Activated T-cell treated with anti-CD3 and anti-CD28 coated beads, Interleukin-2, amount 50 U/mL, for 1 hour (primary cell): ENCODE measurements at places on chromosomes 3 and 15.

GRCh38 chr3:120762615-120763014 lies 20.1 kb downstream of the GTF2E1 start:
- DNase-seq = no peak

DNA sequence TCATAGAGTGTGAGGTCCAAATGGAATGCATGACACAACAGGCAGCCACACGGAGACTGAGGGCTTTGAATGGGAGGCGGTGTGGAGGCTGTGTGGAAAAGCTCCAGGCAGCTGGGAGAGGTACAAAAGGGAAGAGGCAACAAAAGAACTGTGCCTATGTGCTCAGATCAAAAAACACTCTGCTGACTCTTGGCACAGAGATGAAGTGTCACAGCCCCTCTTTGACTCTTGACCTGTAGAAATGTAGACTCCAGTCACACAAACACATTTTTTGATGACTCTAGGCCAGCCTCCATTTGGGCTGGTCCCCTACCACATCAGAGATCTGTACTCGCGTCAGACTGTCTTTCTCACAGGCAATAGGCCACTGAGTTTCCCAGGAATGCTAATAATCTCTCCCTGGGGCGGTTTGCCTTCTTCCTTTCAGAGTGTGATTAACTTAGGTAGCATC lies 456.0 kb downstream of the TUSC7 start:
- no peak for DNase-seq

DNA sequence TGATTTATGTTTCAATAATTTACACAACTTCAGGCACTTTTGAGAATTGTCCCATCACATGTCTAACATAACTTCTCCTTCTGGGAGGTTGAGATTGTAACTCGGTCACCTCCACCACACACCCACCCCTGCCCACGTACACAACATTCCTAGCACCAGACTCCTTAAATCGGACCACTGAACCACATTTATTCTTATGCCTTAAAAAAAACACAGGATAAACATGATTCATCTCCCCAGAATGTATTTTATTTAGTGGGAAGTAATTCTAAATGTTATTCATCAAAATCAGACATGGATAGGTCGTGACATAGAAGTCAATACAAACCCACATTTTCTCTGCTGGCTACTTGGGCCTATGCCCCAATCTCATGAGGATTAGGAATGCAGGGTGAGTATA lies 3.0 kb downstream of the SNTN start:
- DNase-seq = no peak

GRCh38 chr15:64842096-64842939 lies 603 bp downstream of the PLEKHO2 start:
- DNase-seq = peak; percentile 35

- no peak for DNase-seq
Observed at GRCh38 chr15:27491666-27492621, 521.0 kb downstream of the GABRG3 start.

- DNase-seq = no peak
Observed at GRCh38 chr3:157376603-157377300, 59.9 kb upstream of the PTX3 start.

DNA sequence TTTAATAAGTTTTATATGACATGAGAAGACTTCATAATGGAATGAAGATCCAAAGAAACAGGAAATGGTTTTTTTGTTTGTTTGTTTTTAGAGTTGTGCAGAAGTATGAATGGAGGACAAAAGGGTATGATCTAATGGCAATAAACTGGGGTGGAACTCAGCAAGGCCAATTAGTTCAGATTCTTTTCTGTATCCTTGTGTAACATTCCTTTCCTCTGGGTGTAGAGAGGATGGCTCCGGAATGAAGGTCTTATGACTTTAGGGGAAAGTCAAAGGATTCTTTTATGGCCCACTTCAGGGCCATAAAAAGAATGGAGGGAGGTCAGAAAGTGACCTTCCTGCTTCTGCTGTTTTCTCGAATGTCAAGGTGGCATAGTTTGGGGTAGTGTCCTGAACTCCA lies 152.6 kb downstream of the DPH6 start:
- no peak for DNase-seq

- peak; percentile 54 for DNase-seq
Observed at GRCh38 chr3:16828815-16829214, 55.9 kb upstream of the PLCL2 start.

- DNase-seq = no peak
Observed at GRCh38 chr3:64895991-64896895, 208.4 kb upstream of the ADAMTS9 start.

GRCh38 chr3:162507397-162507796 lies 1010.8 kb downstream of the OTOL1 start:
- no peak for DNase-seq

DNA sequence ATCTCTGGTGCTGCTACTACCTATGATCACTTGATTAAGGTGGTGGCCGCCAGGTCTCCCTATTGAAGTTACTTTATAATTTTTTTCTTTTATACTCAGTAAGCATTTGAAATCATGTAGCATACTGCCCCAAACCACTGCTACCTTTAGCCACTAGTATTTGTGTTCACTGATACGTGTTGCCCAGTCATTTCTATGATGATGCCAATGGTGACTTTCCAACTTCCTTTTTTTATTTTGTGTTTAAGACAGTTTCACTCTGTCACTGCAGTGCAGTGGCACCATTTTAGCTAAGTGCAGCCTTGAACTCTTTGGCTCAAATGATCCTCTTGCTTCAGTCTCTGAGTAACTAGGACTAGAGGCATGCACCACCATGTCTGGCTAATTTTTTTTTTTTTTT lies 598.2 kb downstream of the NAALADL2 start:
- no peak for DNase-seq

DNA sequence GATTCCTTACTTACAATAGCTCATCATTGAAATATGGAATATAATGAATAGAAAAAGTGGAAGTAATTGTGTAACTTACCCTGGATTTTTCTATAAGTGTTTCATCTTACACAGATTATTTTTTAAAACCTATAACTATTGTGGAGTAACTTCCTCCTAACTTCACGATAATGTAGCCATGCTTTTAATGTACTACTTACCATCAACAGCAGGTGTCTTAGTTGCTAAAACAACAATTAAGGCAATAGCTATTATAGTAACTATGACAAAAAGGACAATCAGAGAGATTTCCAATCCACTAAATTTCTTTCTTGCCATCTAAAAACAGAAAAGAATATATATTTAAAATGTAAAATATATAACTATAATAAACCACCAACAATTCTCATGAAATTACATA lies 2.6 kb downstream of the SI start:
- no peak for DNase-seq

GRCh38 chr3:39349080-39349479 lies 19.6 kb downstream of the CCR8 start:
- no peak for DNase-seq

GRCh38 chr3:70658513-70659310 lies 346.3 kb upstream of the MDFIC2 start:
- no peak for DNase-seq

- DNase-seq = no peak
Observed at GRCh38 chr3:142886940-142887339, 1.9 kb downstream of the PCOLCE2 start.

DNA sequence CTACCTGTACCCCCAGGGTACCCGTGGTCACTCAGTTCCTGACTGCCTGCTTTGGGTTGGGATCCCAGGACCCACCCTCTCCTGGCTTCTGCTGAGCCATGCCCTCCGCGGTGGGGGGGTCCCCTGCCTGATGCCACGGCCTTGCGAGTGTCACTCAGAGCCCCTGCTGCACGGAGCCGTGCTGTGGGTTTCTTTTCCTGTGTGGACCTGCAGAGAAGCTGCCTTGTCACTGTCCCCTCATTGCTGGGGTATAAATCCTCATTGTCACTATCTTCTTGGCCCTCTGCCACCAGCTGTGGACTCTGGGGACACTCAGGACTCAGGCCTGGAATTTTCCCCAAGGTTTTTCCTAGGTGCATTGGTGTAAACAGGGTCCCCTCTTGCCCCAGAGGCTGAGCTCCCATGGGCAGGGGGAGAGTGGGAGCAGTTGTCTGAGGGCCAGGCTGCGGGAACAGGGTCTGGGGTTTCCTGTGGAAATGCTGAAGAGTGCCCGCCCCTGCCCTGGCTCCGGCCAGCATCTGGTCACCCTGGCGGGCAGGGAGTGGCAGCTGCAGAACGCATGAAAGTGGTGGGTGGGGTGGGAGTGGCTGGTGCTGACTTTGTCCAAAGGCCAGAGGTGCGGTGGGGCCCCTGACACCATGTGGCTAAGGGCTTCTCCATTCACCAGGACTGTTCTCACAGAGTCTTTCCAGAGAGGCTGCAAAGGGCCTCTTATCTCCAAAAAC lies 191.7 kb downstream of the GOLGA6L6 start:
- peak; percentile 25 for DNase-seq

GRCh38 chr15:101118615-101119014 lies 133.2 kb downstream of the CHSY1 start:
- no peak for DNase-seq

- no peak for DNase-seq
Observed at GRCh38 chr15:34621675-34622074, 38.2 kb upstream of the GOLGA8B start.

GRCh38 chr3:116034794-116035193 lies 410.5 kb downstream of the LSAMP start:
- DNase-seq = no peak

DNA sequence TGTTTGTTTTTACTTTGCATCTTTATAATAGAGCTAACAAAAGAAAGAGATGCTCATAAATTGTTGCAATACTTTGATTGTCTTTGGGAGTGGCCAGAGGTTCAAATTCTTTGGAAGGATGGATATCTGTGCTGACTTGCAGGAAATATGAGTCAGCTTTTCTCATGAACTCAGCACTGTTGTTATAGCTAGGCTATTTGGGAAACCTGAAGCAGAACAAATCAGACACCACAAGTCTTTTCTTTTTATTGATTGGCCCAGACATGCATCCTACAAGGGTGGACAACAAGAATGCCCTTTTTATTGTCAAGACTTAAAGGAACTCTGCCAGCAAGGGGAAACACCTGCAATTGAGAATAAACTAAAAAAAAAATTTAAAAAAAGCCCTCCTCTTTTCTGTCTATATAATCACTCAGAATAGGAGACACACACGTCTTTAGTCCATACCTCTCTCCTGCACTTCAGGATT lies 4.6 kb upstream of the DENND4A start:
- no peak for DNase-seq

DNA sequence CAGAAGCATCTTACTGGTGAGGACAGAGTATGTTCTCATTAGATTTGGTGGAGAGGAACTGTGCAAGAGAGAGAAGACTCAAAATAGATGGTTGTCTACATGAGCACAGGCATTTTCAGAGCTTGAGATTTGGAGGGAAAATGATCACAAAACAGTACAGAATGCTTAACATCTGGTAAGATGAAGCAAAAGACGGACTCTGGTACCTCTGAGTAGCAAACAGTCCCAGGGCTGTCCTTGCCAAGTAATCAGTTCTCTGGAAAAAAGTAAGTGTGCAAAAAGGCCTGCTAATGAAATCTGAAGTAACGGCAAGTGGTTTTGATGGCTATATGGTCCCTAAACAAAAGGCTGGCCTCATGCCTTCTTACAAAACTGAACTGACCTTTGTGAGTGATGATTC lies 414.2 kb downstream of the CNTN4 start:
- no peak for DNase-seq
